Hippocampal formation (tissue), 2 donors: ENCODE measurements at places on chromosomes 7 and 10.

GRCh38 chr10:103528549-103528948 is 35.0 kb downstream of the NEURL1 start:
- DNase-seq = no peak

DNA sequence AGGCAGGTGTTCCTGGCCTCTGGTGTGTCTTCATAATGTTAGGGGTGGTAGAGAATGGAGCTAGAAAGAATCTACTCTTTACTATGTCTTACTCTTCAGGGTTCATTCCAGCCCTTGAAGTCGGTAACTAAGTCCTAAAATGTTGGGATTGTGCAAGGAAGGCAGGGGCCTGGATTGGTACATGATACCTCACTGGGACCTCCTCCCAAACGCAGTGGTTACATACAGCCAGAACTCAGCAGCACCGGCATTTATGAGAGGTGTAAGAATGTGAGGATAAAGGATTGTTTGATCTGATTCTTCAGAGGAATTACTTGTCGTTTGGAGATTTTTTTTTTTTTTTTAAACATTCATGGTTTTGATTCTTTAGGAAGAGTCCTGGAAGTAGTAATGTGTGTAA is 6.9 kb downstream of the COMTD1 start:
- DNase-seq = no peak

DNA sequence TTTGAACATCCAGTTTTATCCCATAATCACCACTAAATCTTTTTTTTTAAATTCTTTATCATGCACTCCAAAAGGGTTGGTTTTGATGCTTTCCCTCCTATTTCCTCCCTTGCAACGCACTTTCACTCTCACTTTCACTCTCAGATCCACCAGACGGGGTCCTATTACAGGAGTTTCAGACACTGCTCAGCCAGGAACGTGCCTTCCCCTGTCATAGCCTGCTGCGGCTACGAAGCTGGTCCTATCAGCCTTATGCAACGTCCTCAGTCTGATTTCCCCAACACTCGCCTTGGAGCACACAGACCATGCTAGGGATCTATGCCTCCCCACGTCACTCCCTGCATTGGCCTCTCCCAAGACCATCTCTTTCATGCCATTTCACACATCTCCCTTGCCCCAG is 23.4 kb downstream of the ZPBP start:
- DNase-seq = peak; percentile 22

- no peak for DNase-seq
Measured at GRCh38 chr7:33421429-33421828, 292.1 kb downstream of the BBS9 start.

- no peak for DNase-seq
Measured at GRCh38 chr10:94859086-94859485, 79.4 kb upstream of the CYP2C9 start.

GRCh38 chr7:45644237-45644636 is 70.1 kb downstream of the ADCY1 start:
- DNase-seq = no peak

DNA sequence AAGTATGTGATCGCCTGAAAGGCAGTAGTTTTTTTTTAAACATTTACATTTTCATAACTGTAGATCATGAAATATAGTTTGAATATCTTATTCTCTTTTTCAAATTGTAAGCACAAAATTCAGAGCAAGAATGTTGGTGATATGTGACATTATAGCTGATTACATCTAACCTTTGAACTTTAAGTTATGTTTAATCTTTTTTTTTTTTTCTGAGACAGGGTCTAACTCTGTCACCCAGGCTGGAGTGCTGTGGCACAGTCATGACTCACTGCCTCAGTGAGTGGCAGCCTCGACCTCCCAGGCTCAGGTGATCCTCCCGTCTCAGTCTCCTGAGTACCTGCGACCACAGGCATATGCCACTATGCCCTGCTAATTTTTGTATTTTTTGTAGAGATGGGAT is 278.7 kb upstream of the NEBL start:
- DNase-seq = no peak

DNA sequence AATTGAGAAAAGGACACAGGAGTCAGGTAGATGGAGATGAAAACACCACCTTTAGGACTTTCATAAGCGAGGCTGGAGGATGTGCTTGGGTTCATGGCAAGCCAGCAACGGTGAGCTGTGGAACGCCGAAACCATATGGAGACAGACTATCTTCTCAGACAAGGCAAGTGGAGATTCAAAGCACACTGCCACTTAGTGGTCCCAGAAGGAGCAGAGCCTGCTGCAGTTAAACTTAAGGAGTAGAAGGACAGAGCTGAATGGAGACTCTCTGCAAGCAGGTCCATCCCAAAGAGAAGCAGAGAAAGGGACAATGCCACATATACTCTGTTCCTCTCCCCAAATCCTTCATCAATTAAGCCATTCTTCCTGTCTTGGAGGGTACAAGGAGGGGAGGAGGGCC is 236.3 kb upstream of the HABP2 start:
- DNase-seq = no peak

DNA sequence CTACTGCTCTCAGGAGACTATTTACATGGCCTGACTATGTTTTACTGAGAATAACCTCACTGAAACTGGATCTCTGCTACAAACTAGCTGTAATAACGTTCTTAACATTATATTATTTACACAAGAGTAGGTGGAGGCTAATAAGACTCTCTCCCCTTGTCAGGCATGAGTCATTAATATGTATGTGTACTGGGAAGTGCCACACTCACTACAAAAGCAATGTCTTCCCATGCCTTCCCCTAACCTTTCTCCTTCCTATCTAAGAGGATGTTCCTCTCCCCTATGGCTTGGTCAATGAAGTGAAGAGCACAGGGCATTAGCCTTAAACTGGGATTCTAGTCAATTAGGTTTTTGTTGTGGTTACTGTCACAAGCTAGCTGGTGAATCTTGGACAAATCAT is 147.9 kb downstream of the DGKB start:
- DNase-seq = no peak

- DNase-seq = no peak
Measured at GRCh38 chr10:99329554-99330346, 594 bp downstream of the CNNM1 start.

DNA sequence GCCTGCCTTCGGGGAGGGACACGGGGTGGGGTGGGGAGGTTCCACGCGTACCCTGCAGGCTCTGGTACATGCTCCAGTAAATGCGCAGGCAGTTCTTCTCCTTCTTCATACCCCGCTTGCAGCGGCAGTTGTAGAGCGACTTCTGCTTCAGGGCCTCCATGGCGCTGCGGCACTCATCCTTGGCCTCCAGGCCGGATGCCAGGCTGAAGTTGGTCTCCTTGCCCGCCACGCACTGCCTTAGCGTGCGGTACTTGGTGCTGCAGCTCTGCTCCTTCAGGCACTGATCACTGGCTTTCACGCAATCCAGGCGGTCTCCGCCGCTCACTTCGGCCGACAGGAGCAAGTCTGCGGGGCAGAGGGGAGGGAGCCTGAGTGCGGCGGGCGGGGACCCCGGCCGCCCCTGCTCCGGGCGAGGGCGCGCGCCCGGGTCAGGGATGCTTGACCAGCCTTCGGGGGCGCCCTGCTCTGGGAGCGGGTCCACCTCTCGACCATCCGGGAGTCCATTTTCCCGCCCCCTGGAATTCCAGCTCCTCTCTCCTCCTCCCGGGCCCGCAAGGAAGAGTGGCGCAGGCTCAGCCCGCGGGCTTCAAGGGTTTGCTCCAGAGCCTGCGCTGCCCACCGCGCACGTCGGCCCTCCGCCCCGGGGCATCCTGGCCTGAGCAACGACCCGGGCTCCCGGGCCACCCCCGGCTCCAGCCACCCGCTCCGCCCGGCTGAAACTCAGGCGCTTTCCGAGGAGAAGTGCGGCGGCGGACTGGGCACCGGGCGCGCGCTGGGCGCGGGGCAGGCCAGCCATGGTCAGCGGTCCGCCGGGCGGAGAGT is 2.0 kb downstream of the GFRA1 start:
- DNase-seq = no peak

- no peak for DNase-seq
Measured at GRCh38 chr7:83921941-83922607, 272.5 kb downstream of the SEMA3A start.

DNA sequence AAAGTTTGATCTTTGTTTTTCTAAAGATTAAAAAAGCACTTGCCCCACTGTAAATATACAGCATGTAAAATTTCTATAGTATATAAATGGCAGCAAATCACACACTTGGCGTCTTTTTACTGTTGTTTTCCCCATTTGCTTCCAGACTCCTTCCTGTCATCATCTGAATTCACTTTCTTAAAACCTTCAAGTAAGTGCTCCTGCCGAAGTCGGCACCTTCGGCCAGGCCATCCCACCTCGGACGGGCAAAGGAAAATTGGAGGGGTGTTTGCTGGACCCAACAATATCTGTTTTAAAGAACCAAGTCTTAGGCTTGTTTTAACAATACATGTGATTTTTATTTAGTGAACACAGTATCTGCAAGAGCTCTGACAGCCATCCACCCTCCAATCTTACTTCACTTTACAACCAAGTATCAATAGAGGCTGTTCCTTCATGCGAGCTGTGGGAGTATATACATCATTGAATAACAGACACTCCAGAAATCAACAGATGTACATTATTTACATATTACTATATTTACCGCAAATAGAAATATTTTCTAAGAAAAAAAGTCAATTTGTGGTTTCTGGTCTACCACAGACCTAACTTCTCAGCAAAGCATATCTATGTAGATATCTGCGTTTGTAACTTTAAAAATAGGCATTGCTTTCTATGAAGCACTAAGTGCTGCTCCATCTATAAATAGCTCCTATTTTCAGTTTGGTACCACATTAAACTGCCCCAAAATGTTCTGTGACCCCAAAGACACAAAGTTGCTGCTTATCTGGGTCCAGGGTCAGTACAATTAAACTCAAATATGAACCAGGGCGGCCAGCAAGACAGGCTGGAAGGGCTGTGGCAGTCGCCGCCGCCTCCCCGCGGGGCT is 110.7 kb downstream of the CYTH3 start:
- DNase-seq = no peak

DNA sequence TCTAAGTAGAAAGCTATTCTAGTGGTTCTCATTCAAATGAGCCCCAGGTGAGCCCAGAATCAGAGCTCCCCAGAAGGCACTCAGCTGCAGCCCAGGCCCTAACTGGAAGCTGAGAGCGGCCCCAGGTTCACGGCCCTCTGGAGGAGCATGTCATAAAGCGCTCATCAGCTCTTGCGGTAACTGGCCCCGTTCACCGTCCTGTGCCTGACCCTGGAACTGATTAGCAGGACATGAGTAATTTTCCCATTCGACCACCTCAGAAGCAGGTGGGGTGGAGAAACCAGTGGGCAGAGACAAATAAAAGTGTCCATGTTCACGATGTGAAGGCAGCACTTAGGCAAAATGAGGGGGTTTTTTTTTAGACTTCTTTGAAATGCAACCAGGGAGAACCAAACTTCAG is 136.1 kb upstream of the LYZL2 start:
- no peak for DNase-seq

DNA sequence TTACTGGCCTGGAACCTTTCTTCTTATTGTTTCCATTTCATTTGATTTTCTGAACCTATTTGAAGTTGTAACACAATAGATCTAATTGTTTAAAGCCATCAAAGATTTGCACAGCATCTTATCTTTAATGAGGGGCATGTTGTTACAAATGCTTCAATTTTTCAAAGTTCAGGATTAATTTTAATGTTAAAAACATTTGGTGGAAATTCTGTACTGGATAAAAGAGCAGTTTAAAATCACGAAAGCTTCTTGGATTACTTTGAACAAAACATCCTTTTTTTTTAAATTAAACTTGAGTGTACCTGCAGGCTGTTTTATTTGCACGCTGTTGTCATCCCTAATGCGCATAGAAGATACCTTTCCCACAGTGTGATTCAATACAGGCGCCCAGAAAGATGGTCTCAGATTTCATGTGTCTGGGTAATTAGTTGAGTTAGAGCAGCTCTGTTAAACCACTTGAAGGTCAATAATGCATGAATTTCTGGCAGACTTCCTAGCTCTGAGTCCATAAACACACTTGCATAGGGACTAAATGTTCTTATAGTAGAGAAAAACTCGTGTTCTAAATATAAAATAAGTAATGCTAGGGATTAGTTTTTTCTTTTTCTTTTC is 29.3 kb upstream of the DDX50 start:
- DNase-seq = peak; percentile 27

DNA sequence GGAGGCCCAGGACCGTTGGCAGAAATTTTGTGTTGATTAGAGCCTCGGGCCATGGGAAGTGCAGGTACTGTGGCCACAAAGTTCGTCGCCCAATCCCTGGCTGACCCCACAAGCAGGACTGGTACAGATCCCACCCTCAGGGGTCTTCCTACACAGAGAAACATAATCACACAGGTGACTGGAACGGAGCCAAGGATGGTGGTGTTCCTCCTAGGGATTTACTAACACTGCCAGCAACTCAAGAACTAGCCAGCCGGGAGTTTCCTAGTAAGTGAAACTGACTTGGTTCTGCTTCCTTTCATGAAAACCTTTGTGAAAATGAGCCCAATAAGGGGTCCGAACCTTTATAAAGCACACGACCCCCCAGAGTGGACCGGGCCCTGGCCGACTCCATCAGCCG is 5.7 kb downstream of the CUX1 start:
- no peak for DNase-seq

DNA sequence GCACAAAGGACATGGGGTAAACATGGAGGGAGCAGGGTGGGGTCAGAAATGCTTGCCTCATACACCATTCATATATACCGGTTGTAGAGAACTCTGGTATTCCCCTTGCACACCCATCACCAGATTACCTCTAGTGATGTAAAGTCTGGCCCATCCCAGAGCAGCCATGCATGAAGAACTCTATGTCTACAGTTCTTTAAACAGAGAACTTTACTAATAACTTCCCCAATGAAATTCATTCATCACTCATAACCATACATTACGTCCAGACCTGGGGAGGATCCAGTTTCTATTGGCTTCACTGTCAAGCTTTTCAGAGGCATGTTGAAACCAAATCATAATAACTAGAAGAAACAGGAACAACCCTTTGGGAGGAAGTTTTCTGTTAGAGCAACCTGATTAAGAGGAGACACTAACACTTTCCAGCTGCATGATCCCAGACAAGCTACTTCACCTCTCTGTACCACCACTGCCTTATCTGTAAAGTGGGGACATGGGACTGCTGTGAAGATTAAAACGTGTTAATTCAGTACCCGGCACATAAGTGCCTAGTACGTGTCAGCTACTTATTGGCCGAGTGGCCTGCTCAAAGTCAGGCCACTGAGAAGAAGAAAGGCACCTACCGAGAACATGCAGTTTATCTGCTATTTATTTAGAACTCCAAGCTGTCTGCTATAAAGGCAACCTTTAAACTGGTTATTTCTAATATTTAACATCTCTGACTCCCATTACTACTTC is 59.7 kb downstream of the IGF2BP3 start:
- no peak for DNase-seq

- DNase-seq = no peak
Measured at GRCh38 chr10:132121511-132121830, 55.7 kb downstream of the JAKMIP3 start.

GRCh38 chr10:21791276-21791675 is 212.3 kb downstream of the DNAJC1 start:
- DNase-seq = no peak

DNA sequence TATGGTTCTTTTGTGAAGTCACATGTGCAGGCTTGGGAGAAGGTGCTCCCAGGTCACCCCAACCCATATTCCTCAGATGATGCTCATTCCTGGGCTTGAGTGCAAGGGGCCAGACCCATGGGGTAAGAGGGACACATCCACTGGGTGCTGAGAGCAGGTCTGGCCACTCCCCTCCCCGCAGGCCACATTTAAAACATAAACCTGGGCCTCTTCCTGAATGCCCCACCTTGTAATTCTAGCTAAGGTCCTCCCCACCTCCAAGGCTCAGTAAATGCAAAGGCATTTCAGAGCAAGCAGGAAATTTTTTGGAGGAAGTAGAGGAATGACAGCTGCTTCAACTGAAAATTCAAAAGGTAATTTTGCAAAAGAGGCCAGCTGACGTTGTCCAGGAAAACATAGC is 172.5 kb downstream of the ARHGAP21 start:
- no peak for DNase-seq

GRCh38 chr10:97708976-97709946 is 4.3 kb upstream of the MARVELD1 start:
- peak; percentile 43 for DNase-seq
